ENCODE measurements at places on chromosomes 5 and 9.

DNA sequence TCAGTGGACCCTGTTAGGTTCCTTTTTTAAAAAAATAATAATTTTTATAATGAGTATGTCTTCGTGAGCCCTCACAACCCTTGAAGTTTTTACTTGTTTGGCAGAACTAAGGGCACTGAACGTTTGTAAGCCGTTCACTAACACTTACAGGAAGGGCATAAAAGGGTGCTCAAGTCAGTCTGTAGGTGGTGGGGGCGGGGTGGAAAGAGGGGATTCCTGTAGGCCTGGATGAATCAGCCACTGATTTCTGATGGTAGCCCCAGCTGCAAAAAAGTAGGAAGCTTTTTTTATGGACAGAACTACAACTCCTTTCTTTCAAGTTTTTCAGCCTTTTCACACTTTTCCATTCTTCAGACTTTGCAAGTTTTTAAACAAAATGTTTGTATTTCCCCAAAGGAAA is 35.8 kb downstream of the PIK3R1 start:
- DNase-seq: no peak

GRCh38 chr5:35371951-35372426 is 141.7 kb upstream of the PRLR start:
- DNase-seq: no peak

DNA sequence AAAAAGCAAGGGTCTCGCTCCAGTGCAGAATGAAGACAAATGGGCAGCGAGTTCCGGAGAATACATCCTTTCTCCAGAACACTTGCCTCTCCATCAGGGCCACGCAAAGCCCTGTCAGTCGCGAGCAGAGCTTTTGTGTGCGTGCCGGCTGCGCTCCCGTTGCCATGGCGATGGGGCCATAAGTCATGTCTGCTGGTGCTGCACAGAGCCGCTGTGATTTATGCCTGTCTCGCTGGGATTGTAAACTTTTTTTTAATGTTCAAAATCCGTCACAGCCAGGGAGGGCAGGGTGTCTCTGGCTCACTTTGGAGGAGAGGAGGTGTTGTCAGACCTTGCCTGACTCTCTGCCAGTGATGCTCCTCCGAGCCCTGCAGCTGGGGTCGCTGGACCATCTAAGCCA is 272.7 kb downstream of the TRIM32 start:
- DNase-seq: no peak

DNA sequence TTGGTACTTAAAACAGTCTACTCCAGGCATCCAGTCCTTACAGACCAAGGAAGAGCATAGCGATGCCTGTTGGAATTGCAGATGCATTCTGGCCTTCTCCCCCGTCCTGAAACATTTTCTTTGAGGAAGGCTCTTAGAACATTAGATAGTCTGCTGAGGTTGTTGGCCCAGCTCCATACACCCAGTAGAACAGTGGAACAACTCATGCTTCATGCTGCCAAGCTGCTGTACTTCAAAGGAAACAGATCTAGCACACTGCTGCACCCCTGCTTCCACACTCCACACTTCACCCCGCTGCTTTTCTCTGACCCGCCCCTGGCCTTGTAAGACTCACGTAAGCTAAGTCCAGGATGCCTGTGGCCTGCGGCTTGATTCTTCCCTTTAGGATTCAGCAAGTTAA is 33.4 kb upstream of the NCS1 start:
- no peak for DNase-seq

DNA sequence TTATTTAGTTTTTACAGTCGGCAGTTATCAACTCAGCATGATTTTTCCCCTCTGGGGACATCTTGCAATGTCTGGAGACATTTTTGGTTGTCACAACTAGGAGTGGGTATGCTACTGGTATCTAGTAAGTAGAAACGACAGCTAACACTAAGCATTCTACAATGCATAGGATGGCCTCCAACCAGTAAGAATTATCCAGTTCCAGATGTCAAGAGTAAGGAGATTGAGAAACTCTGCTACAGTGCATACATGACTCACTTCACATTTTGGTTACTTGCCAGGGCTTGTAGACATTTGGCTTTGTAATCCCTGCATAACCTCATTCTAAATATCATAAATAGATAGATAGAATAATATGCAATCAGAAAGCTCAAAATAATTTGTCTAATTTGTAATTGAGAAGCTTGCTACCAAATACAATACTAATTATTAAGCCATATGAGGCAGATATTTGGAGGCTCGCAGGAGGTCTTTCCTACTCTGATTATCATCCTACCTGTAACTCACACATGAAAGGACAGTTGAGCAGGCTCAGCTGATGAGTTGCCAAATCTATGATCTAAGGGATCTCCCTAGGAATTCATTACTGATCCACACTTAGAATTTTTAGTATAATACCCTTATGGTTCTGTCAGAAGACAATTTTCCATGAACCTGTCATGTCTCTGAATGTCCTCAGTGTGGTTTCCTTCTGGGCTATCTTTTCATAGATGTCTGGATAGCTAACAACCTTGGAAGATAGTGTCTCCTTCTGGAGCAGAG is 346.9 kb upstream of the TLE4 start:
- no peak for DNase-seq

DNA sequence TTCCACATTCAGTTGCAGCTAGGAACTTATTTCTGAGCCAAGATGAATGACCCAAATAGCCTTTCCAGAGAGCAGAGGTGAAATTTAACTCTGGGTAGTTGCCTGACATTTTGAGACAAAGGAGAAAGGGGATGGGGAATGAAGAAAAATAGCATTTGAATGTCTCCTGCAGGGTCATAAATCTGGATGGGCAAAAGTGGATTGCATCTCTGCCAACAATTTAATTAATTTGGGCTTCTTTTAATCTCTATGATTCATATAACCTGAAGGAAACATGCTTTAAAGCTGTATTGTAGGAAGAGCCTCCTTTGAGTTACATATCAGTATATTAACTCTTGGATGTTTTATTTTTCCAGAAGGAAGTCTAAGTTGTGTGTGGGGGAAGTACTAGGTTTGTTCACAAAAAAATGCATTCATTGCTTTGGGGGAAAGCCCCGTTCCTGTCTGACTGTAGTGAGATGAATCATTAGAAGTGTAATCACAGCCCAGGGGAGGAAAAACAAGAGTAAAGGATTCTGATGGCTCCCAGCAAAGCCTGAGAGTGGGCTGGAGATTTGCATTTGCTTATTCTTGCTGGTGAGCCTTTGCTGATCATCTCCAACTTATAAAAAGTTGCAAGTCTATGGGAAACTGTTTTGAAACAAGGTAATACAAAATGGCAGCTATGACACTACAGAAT is 133.0 kb upstream of the IQGAP2 start:
- DNase-seq: no peak

DNA sequence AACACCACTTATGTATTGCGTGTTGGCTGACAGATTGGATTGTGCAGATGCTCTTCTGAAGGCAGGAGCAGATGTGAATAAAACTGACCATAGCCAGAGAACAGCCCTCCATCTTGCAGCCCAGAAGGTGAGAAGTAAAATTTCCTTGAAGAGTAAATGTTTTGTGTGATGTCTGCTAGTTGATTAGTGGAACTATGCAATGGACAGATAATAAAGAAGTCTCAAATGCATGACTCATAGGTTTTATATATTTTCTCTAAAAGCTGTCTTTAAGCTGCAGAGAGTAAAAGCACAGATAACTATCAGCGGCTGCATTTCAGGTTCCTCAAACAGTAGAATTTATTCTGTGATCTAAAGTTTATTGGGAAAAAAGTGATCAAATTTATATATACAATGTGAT is 27.4 kb downstream of the INVS start:
- no peak for DNase-seq

DNA sequence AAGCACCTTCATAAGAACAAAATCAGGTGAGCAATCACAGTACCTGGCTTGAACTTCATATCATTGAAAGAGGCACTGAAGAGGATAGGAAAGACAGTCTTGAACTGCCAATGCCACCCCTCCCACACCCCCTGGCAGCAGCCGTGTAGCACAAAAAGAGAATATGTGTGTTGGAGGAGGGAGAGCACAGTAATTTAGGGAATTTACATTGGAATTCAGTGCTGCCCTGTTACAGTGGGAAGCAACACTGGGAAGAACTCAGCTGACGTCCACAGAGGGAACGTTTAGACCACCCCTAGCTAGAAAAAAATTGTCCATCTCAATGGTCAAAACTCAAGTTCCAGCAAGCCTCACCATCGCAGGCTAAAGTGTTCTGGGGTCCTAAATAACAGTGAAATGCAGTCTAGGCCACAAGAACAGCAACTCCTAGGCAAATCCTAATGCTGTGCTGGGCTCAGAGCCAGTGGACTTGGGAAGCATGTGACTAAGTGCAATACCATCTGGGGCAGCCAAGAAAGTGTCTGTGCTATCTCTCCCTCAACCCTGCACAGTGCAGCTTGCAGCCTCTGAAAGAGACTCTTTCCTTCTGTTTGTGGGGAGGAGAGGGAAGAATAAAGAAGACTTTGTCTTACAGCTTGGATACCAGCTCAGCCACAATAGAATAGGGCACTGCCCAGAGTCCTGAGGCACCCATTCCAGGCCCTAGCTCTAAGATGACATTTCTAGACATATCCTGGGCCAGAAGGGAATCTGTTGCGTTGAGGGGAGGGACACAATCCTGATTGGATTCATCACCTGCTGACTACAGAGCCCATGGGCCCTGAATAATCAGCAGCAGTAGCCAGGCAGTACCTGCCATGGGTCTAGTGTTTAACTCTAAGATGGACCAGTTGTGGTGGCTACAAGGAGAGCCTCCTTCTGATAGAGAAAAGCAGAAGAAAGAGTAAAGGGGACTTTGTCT is 62.1 kb upstream of the VLDLR start:
- peak; percentile 69 for DNase-seq

GRCh38 chr5:180138214-180138975 is 66.8 kb upstream of the RNF130 start:
- DNase-seq: no peak

GRCh38 chr5:52024359-52024758 is 641.1 kb downstream of the ISL1 start:
- DNase-seq: no peak

DNA sequence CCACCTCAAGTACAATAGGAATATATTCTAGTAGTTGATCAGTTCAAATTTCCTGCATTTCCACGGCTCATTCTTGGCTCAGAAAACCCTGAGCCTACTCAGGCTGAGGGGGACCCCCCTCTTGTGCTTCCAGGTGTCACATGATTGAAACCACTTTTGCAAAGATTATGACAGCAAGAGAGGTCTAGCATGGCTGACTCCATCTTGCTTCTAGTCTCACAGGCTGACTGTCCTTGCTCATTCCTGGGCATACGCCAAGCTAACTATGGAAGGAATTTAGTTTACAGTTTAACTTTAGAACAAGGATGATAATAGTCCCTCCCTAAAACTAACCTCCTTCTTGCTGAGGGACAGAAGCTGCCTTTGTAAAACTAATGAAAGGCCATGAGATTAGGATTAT is 154.1 kb downstream of the SNX18 start:
- DNase-seq: no peak

- DNase-seq: no peak
These were observed 548.5 kb downstream of the DTWD2 start for GRCh38 chr5:118439831-118440230.

Measured in DMS 273 treated with DMSO at 0.1 percent for 48 hours (cell line).